Calu3 (cell line): ENCODE measurements at places on chromosomes 1 and 21. TPM values are rescaled to one million over a fixed set of nuclear protein-coding genes. Genes with fewer than 3 reads are reported as not detected.

DNA sequence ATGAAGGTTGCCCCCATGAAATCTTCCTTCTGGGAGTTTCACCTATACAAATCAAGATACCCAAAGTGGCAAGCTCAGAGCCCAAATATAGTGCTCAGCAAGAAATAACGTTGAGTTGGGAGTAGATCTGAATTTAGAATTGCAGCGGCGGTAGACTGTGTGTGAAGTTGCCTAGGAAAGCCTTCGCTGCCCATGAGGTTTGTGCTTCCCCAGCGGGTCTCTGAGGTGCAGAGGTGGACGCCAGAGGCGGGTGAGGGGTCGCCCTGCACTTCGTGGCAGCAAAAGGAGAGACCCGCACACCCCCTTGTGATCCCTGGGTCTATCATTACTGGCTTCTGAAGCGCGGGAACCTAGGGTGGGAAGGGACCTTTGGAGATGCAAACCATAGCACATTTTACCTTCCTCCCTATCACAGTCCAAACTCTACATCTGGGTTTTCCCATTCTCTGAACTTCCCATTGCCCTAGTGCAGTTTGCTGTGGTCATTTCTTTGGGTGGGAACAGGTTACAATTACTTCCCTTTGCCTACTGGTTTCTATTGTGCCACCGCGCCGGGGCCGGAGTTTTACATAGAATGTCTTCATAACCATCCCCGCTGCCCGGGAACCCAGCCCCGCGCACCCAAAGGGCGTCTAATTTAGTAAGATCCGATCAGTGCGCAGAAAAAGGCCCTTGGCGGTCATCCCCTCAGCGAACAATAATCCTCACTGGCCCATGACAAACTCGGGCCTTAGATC, 5.2 kb downstream of the TBX15 start:
- DNase-seq: no peak

GRCh38 chr1:41875487-41875886, 43.2 kb downstream of the HIVEP3 start:
- DNase-seq: no peak

GRCh38 chr21:24023402-24023801, 1583.9 kb downstream of the MRPL39 start:
- no peak for DNase-seq

DNA sequence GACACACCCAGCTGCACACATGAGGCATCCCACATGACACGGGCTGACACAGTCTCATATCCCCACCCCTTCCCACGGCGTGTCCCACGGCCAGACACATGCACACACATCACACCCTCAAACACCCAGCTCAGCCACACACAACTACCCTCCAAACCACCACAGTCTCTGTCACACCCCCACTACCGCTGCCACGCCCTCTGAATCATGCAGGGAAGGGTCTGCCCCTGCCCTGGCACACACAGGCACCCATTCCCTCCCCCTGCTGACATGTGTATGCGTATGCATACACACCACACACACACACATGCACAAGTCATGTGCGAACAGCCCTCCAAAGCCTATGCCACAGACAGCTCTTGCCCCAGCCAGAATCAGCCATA, 22.6 kb downstream of the PODN start:
- DNase-seq: no peak

- no peak for DNase-seq
Observed at GRCh38 chr1:228944296-228944695, 209.0 kb downstream of the RHOU start.

DNA sequence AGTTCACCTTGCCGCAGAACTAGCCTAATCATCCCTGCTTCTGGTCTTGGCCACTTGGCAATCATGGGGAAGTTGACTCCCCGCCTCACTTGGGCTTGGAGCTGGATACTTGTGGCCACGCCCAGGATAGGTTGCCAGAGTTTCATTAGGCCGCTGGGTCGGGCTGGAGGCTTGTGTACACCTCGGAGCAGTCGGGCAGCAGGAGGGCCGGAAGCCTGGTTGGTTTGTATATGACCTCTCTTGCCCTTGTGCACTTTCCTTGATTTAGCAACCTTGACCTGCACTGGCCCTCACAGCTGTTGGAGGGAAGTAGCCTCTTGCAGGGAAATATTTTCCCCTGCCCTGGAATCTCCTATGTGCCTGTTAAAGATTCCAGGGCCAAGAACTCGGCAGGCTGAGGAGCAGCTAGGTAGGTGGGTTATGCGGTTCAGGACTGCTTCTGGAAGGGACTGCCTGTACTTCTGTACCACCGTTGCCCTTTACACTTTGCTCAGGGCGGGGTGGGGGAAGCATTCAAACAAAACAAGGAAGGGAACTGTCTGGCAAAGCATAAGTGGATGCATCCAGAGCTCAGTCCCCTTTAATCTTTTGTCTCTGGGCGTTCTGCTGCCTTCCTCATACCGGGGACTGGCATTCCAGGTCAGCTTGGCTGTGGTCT, 83.5 kb downstream of the UCK2 start:
- DNase-seq: peak; percentile 18

DNA sequence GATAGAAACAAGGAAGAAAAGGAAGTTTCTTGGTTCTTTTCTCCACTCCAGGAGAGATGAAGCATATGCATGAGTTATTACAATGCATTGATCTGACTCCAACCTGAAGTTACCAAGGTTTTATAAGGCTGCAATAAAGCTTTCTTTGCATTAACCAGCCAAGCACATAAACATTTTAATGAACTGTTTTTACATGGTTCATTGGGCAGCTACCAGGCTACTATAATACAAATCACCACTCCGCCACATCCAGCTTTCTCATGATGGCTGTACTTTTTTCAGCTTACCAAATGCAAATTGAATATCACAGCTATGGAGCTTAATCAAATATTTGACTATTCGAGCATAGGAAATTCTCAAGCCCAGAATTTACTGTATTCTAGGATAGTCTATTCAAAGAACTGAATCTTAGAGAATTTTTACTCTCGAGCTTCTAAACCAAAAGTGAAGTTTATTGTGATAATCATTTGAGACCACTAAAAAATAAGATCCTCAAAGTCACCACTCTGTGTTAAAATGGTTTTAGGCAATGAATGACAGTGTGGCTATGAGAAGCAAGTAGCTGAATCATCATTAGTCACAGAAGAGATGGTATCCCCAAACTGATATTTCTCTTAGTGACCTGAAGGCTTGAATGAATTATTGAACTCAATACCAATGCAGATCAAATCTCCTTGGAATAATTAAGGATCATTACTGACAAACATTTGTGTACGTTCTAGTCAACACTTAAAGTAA, 58.6 kb upstream of the ZNF281 start:
- DNase-seq: no peak

Gene KRTAP26-1
- not detected in 2 replicates for total RNA-seq

Gene PDZK1IP1
- 231 and 327 TPM in 2 replicates for total RNA-seq

Gene TSPEAR
- total RNA-seq: not detected in 2 replicates

Gene RGS8
- not detected in 2 replicates for total RNA-seq
